ENCODE measurements at places on chromosomes 5 and 9.

DNA sequence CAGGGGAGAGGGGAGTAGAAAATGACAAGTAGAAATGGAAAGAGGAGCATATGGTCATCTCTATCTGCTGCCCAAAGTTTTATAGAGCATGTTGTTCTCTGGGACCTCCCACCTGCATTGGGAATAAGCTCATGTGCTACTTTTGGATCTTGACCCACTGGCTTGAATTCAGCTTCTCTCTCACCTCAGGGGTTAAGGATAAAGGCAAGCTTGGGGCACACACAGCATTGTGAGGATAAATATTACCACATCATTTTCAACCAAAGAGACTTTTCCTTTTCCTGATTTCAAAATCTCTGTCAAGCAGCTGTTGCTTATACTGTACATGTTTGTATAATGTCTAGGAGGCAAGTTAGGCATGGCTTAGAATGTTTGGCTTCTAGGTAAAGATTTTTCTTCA, 16.6 kb downstream of the ATP10B start:
- no peak for DNase-seq

DNA sequence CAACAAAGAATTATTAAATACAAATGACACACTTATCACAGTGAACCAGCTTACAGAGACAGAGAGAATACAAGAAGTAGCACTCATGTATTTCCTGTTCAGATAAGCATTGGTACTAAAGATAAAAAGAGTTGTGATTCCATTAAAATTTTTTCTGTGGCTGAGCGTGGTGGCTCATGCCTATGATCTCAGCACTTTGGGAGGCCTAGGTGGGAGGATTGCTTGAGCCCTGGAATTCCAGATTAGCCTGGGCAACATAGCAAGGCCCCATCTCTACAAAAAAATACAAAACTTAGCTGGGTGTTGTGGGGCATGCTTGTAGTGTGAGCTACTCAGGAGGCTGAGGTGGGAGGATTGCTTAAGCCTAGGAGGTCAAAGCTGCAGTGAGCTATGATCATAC, 32.9 kb downstream of the FCHO2 start:
- no peak for DNase-seq

GRCh38 chr5:146568161-146568560, 52.2 kb upstream of the GPR151 start:
- DNase-seq, result no peak

GRCh38 chr9:81976351-81976750, 12.2 kb upstream of the SPATA31D1 start:
- DNase-seq, result no peak

DNA sequence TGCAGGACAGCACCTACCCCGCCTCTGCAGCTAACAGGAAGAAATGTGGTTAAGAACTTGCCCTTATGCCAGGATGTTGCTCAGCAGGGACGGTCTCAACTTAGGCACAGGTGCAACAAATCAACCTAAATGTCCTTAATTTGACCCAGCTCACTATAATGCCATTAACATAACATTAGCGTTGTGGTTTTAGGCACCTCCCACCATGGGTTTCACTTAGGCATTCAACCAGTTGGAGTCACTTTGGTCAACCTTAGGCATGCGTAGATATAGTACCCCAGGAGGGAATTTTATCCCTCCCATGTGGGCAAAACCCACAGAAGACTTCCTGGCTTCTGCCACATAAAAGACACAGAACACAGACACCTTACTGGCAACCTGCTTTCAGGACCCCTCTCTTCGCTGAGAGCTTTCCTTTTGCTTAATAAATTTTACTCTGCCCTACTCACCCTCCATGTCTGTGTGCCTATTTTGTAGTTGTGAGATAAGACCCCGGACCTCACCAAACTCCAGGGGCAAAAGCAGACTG, 8.7 kb upstream of the ERAP1 start:
- DNase-seq, result no peak

GRCh38 chr5:180525399-180525798, 31.2 kb downstream of the CNOT6 start:
- no peak for DNase-seq

DNA sequence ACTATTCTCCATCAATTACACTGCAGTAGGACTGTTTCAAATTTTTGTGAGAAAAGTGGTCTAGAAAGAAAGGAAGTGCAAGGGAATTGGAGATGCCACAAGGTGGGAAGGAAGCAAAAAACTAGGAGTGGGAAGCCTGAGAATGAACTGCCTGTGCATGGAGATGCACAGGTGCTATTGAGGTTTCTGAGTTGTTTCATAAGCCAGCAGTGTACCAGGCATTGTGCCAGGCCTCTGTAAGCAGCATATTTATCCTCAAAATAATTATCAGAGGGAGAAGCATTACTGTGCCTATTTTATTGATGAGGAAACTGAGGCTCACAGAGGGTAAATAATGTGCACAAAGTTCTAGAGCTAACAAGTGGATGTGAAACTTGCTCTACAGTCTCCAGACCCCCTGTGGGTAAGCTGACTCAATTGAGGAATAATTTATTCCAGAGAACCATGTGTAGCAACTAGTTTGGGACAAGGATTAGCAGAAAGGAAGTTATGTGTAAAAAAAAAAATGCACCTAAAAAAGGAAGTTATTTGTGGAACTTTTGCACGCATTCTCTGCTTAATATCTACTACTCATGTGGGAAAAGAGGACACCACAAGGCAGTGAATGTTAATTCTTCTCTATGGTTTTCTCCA, 96.7 kb downstream of the SNCAIP start:
- DNase-seq, result no peak

GRCh38 chr5:98796197-98796972, 22.9 kb downstream of the RGMB start:
- no peak for DNase-seq

- DNase-seq, result no peak
Measured at GRCh38 chr9:104855807-104856206, 72.1 kb downstream of the ABCA1 start.

- no peak for DNase-seq
Measured at GRCh38 chr5:149408252-149409099, 29.4 kb upstream of the IL17B start.

GRCh38 chr5:56838409-56839039, 23.2 kb downstream of the MAP3K1 start:
- no peak for DNase-seq

DNA sequence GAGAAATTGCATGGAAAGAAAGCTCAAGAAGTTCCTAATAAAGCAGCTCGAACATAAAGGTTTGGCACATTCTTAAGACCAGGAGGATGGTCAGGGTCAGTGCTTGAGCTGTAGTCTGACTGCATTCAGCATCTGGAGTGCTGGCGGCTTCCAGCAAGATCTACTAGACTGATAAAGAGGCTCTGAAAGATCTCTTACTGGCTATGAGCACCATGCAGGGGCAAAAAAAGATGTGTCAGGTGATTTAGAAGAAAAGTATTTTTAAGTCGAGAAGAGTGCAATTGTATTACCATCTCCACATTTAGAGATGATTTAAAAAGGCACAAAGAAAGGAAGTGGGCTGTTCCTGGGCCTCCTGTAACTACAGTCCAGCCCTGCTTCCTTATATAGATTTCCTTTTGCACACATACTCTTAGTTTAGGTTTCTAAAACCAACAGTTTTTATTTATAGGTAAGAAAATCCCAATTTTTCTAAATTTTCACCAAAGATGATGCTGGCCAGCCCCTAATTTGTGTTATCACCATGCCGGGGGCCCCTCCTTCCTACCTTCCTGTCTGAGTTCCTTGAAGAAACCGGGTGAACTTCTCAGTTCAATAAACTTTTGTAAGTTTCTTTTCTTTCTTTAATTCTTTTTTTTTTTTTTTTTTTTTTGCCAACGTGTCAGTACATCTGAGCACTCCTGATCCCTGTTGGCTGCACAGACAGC, 65.9 kb upstream of the PLPP1 start:
- DNase-seq, result no peak

GRCh38 chr5:180873615-180874520, 12.8 kb upstream of the ZFP62 start:
- DNase-seq, result no peak

DNA sequence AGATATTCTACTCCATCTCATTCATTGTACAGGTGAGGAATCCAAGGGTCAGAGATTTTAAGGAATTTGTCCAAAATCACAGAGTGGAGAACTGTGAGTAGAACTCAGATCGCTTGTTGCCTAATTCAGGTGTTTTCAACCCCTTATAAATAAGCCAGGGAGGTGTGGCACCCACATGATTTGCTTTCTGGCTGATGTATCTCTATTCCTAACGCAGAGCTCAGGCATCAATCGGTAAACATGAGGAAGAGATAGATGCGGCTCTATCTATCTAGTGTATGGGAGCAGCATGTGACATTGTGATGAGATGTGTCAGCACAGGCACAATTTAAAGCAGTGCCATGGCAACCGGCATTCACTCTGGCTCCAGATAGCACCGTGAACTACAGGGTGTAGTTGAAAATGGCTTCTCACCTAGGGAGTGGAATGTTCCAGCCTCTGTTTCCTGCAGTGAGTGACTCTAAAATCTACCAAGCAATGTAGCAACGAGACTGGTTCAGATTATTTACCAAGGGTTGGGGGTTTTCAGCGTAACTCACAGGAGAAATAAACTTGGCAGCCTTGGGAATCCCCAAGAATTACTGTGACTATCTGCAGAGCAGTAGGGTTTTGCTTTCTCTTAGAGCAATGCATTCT, 53.4 kb upstream of the SUB1 start:
- peak; percentile 11 for DNase-seq

DNA sequence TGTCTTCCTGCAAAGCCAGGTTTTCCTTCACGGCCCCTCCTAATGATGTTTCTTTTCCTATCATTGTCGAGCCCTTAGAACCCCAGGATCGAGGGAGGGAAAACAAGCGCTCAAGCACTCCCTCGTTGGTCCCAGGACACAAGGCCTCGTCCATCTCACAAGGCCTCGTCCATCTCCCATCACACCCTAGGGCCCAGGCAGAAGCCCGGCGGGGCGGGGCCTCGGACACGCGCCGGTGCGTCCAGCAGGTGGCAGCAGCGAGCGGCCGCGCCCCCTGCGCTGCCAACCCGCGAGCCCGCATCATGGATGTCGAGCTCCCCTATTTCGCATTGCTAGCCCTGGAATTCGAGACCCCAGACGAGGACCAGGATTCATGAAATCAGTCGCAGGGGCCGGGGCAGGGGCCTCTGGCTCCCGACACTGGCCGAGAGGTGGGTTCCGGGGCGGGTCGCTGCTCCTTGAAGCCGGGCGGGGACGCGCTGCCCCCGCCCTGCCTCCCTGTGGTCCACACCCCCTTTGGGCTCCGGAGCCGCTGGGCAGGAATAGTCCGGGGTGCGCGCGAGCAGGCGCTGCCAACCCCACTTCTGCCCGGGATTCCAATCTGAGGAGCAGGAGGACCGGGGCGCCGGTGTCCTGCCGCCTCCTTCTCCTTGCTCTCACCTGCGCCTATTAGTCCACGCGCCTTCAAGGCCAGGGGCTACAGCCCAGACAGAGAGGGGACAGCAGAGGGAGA, at the start of gene ABLIM3:
ABLIM3 (plus strand) TSS at position 270 of the 733 bp plus-strand sequence. CDS start 603 bp downstream, outside the sequence.
- DNase-seq, result peak; percentile 39

DNA sequence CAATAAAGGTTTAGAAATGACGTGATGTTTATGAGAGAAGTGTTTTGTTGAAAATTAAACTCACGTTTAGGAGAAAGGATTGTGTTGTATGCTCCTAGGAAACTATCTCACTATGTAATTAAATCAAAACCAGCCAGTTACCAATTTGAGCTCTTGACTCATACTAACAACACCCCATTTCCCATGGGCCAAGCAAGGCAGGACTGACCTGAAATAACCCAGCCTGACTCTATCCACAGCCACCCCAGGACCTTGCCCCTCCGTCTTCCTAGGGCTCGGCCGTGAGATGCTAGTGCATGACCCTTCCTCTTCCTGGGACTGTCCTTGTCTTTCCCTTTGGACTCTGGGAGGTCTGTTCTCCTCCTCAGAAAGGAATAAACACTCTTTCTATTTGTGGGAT, 16.4 kb downstream of the TLR4 start:
- DNase-seq, result no peak

- DNase-seq, result no peak
Measured at GRCh38 chr5:25858019-25858418, 1180.4 kb downstream of the CDH9 start.

DNA sequence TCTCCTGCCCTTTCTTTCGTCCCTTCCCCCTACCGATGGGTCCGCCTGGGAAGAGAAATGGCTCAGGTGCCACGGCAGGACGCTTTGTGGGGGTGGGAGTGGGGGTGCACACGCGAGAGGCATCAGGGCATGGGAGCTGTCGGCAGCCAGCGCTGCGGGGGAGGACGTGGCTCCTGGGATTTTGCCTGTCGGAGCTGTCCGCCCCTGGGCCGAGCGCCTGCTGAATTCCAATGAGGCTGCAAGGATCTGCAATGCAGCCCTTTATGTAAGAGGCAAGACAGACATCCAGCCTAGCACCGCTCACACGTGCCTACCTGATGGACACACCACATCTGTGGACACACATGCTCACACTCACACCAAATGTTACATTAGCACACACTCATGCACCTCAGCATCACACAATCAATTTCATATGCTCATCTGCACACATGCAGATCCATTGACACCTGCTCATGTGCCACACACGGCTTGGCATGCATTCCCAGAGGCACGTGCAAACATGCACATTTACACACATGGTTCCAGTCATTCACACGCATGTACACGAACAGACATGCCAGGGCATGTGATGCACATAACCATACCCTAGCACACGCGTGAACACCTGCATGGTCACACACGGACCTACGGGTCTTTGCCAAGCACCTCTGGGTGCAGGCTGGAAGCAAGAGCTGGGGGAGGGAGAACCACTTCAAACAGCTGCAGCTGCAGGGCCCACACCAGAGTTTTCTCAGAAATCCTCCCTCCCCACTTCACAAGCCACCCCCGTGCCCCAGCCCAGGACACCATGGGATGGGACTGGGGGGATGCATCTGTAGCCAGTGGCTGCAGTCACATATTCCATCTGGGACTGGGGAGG, 1.4 kb downstream of the GRIN1 start:
- no peak for DNase-seq

- DNase-seq, result no peak
Measured at GRCh38 chr5:60299944-60300343, 400.0 kb downstream of the DEPDC1B start.

GRCh38 chr5:126869005-126869451, 92.1 kb downstream of the LMNB1 start:
- no peak for DNase-seq

- DNase-seq, result no peak
Measured at GRCh38 chr5:142301540-142301939, 23.3 kb downstream of the SPRY4 start.

GRCh38 chr9:105679257-105680022, 14.9 kb upstream of the TMEM38B start:
- no peak for DNase-seq

- DNase-seq, result no peak
Measured at GRCh38 chr9:127711831-127712274, 3.6 kb downstream of the PTRH1 start.

DNA sequence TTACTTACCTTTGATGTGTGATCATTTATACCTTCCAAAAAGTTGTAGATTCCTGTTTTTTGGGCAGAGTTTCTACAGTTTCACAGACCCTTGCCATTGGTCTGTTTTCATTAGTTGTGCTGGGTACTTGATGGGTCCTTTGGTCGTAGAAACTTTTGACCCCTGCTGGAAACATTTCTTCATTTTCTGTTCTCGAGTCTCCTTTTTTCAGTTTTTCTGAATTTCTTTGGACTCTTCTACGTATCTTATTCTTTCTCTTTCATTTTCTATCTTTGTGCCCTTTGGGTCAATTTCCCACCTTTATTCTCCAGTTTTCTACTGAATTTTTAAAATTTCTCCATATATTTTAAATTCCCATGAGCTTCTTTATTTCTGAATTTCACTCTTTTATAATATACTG, 16.7 kb downstream of the AP3S1 start:
- DNase-seq, result no peak

GRCh38 chr5:116959843-116960242, 385.2 kb upstream of the SEMA6A start:
- no peak for DNase-seq
